ENCODE measurements at places on chromosomes 16 and 17.

DNA sequence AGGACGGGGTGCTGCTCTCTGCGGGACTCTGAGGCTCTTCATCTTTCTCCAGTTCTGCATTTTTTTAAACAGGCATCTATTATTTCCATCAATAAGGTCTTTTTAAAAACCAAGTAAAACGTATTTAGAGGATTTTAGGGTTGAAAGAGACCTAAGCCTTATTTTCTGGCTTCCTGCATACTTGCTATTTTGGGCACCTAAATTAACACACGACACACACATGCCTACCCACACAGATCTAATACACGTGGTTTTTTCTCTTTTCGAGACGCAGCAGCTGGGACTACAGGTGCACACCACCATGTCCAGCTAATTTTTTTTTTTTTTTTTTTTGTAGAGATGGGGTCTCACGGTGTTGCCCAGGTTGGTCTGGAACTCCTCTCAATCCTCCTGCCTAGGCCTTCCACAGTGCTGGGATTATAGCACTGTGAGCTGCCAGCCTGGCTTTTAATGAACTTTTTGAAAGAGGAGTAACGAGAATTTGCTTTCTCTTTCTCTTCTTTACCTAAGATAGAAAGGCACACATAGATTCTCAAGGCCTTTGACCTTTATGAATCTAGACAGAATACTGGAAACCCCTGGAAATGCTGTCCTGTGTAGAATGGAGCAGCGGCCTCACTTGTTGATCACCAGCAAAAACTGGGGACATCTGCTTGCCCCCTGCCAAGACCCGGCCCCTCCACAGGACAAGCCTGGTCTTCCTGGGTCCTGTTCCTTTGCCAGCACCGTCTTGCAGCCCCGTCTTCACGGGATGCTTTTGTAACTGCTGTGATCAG is 13.8 kb downstream of the DNAAF8 start:
- DNase-seq = no peak

GRCh38 chr17:16493531-16494046 is 1.6 kb upstream of the LRRC75A start:
- no peak for DNase-seq

- no peak for DNase-seq
Measured at GRCh38 chr16:27485126-27485525, 64.6 kb downstream of the GTF3C1 start.

GRCh38 chr17:66858226-66859083 is 23.5 kb downstream of the CACNG5 start:
- DNase-seq = no peak

DNA sequence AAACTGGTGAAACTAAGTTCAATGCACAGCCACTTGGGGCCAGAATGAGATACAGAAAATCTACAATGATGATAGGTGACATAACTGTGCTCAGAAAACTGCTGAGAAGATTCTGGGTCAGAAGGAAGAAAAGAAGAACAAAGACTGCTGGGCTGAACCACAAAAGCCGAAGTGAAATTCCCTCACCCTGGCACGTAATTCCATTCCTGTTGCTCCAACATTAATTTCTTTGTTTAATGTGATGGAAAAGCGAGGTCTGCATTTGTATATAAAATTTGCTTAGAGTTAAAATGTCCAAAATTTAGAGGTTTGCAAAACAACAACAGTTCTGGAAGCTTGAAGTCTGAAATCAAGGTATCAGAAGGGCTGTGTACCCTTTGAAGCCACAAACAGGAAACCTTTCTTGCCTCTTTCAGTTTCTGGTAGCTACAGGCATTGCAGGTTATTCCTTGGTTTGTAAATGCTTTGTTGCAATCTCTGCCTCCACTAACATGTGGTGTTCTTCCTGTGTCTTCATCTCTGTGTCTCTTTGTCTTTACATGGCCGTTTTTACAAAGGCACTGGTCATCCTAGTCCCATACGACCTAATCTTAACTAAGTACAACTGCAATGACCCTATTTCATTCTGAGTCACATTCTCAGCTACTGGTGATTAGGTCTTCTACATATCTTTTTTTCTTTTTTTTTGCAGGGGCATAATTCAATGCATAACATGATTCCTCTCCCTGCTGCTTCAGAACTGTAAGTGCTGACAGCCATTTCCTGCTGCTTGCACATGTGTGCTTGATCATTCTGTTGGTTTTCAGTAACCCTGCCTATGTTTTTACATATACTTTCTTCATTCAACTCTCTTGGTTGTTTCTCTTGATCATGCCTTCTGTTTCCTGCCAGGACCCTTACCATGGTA is 603.0 kb upstream of the CDH8 start:
- no peak for DNase-seq

- DNase-seq = no peak
Measured at GRCh38 chr17:39647256-39647655, 10.3 kb downstream of the STARD3 start.

- DNase-seq = peak; percentile 95
Measured at GRCh38 chr16:1580956-1581355, 30.9 kb downstream of the IFT140 start.

DNA sequence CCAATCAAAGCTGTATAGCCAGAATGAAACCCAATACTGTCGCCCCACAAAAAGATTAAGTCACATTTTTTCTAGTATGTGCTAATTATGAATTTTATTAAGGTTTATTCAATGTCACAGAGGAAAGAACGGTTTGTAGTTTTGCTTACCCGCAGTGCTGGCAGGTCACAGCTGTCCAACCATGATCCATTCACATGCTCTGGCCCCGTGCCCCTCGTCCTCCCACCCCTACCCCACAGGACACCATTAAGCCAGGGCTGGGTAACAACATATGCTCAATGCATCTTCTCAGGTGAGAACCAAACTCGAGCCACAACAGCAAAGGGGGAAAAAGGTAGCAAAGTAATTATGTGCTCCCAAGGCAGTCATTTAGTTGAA is 589 bp upstream of the FBF1 start:
- DNase-seq = no peak

All from COR-L47 (cell line).